ENCODE measurements at places on chromosomes 12 and 14.

DNA sequence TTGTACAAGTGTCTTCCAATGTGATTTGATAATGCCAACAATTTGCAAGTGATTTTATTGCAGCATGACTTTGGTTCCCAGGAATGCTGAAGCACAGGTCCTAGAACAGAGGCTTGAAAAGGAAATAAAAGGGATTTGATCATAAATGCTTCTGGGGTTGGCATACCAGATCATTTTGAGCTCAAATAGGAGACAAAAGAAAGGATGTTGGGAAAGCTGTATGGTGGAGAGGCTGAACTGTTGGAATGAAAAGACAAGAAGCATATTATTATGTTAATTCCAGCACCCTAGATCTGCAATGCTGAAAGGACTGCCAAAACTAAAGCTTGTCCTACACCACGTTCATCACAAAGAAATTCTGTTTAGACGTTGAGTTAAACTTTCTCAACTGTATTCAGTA lies 143.1 kb downstream of the BICD1 start:
- DNase-seq, result no peak

- peak; percentile 17 for DNase-seq
These were observed 86.9 kb downstream of the ATP23 start for GRCh38 chr12:58028294-58028693.

- DNase-seq, result no peak
These were observed 249.9 kb downstream of the DPF3 start for GRCh38 chr14:72644038-72644437.

DNA sequence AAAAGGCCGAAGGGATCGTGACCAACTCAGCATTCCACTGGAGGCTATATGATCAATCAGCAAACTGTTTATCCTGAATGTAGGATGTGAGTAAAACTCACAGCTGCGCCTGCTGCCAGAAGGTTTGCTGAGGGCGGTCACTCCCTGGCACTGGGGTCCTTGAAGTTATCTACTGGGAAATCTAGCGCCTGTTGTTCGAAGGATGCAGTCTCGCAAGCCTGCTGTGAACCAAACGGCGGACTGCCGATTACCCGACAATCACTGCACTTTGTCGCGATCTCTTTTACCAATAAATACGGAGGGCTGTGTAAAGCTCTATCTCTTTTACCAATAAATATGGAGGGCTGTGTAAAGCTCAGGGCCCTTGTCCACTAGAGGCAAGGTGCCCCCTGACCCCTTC lies 12.9 kb downstream of the DDX51 start:
- DNase-seq, result no peak

- DNase-seq, result peak; percentile 66
These were observed 9.9 kb downstream of the IFT43 start for GRCh38 chr14:75995372-75996041.

DNA sequence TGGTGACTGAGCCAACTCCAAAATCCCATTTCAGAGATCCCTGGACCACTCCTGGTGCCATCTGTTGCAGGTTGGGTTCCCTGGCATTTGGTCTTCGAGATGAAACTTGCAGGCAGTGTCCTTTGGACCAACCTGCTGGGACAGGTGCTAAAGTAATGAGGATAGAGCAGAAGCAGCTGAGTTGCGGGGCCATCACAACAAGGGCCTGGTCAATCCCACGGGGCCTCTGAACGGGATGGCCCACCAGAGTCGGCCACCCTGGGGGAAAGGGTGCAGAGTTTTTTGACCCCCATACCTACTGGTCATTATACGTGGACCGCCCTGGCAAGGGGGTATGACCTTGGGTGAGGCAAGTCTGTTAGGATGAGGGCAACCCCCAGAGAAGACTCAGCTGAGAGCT lies 39.3 kb downstream of the DLK1 start:
- DNase-seq, result no peak

GRCh38 chr12:68303850-68304249 lies 28.3 kb downstream of the MDM1 start:
- no peak for DNase-seq

DNA sequence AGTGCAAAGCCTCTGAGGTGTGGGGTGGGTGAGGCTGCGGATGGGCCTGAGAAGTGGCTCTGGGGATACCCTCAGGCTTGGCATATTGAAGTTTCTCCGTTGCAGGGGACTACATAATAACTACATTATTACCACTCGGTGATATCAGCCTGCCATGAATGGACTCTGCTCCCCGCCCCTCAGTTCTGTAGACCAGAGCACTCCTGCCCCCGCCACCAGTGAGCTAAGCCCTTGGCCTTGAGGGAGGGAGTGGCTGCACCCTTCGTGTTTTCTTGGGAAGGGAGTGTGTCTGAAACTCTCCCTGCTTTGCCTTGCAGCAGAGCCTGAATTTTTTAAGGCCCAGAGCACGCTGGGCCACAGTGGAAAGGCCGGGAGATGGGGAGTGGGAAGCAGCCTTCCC lies 1.7 kb downstream of the ORAI1 start:
- no peak for DNase-seq

- DNase-seq, result no peak
These were observed 96.8 kb downstream of the EXOC5 start for GRCh38 chr14:57171903-57172302.

- no peak for DNase-seq
These were observed 980.0 kb downstream of the TMTC2 start for GRCh38 chr12:83666690-83667089.

- no peak for DNase-seq
These were observed 169.9 kb downstream of the DPF3 start for GRCh38 chr14:72723858-72724530.

GRCh38 chr12:132689227-132689626 lies 1.8 kb downstream of the PXMP2 start:
- no peak for DNase-seq

GRCh38 chr12:120761519-120761934 lies 35.9 kb downstream of the ACADS start:
- DNase-seq, result peak; percentile 94

- no peak for DNase-seq
These were observed 59.5 kb downstream of the SLC4A8 start for GRCh38 chr12:51484119-51484518.

DNA sequence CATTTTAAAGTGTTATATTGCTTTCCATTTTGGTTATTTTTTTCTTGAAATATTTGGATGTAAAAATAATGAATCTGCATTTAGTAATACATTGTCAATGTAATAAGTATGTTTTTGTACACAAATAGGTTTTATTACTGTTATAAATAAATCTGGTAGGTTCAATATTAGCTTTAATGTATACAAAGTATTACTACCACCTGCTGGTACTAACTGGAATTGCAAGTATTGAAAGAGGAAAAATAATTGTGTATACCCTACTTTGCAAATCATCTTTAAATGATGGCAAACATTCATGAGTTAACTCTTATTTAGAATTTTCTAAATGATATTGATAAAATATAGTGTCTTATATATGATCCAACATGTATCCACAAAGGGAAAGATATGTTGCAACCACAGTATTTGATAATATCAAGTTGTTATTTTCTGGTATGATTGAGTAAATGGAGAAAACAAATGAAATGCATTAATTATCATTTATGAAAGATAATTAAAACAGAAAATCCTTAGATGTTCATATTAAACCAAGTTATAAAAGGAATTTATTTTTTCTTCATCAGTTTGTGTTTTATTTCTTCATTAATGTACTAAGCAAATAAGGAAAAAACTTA lies 3.2 kb downstream of the OR4K2 start:
- no peak for DNase-seq

All from muscle of back (tissue), 13 donors.